ENCODE measurements at places on chromosomes 7 and 10.

DNA sequence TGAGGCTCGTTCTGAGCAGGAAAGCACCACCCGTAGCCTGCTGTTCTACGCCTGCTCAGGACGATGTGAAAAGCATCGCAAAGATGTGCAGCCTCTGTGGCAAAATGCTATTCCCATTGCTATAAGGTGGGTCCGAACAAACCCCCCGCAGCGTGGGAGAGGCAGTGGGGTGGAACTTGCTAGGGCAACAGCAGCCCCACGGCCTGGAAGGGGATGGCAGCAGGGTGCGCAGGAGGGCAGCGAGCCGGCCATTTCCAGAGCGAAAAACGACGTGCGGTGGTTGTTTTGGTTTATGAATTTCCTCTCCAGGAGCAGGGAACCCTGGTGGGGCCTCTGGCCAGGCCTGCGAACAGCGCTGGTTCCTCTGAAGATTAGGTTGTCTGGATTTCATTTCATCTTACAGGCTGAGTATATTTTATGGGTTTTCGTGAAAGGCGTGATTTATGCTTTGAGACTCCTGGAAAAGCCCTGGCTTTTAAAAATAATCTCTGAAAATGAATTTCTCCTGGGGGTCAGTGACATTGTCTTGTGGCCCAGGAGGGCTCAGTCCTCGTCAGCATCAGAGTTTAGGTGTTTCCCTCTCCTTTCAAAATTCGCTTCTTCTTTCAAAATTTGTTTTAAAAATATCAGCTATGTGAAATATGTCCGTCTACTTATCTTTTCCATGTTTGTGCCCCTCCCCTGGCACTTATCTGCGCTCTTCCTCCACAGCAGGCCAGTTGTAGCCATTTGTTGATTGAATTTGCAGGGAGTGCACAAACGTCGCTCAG is 42.3 kb upstream of the UBE3C start:
- no peak for DNase-seq

DNA sequence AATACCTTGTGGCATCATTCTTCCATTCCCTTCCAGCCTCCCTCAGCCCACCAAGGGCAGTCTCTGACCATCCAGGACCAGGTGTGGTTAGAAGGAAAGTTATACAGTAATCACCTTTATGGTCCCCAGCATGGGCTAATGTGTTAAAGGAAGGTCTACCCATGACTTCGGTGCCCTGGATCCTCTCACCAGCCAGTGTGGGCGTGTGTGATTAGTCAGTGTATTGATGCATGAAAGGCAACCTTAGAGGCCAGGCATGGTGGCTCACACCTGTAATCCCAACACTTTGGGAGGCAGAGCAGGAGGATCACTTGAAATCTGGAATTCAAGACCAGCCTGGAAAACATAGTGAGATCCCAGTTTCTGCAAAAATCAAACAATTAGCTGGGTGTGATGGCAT is 88.9 kb downstream of the APBB1IP start:
- DNase-seq: no peak

GRCh38 chr7:2138146-2138765 is 94.5 kb downstream of the MAD1L1 start:
- no peak for DNase-seq

GRCh38 chr10:34743814-34744213 is 71.3 kb downstream of the PARD3 start:
- no peak for DNase-seq

GRCh38 chr10:10613656-10614244 is 403.9 kb upstream of the CELF2 start:
- no peak for DNase-seq

GRCh38 chr7:147911201-147911601 is 679.4 kb upstream of the C7orf33 start:
- DNase-seq: no peak

- no peak for DNase-seq
Measured at GRCh38 chr10:130623680-130624267, 487.6 kb downstream of the GLRX3 start.

DNA sequence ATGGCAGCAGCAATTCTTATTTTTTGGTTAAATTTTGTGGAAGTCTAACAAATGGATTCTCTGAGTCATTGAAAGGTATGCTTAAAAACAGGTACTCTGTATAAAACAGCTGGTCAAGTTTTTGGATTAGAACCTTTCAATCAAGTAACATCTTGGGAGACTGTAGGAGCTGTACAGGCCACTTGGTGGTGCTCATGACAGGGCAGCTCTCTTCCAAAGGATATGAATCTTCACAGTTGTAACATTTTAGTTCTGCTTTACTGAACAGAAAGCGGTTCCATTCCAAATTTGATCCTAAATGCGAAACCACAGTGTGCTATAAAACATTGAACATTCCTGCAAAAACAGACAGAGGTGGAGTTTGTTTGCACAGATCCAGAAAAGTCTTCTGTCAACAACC is 44.5 kb upstream of the AGR3 start:
- DNase-seq: no peak

- no peak for DNase-seq
Measured at GRCh38 chr10:118874171-118874570, 119.4 kb upstream of the CACUL1 start.
